Spinal cord (tissue), 10 donors: ENCODE measurements at places on chromosomes 2 and 18. TPM values are rescaled to one million over a fixed set of nuclear protein-coding genes. Genes with fewer than 3 reads are reported as not detected.

The KATNAL2 gene
- total RNA-seq: 7.5 TPM

The ZC3H6 gene
- 17.6 TPM for total RNA-seq

The COL5A2 gene
- total RNA-seq: 163 TPM

DNA sequence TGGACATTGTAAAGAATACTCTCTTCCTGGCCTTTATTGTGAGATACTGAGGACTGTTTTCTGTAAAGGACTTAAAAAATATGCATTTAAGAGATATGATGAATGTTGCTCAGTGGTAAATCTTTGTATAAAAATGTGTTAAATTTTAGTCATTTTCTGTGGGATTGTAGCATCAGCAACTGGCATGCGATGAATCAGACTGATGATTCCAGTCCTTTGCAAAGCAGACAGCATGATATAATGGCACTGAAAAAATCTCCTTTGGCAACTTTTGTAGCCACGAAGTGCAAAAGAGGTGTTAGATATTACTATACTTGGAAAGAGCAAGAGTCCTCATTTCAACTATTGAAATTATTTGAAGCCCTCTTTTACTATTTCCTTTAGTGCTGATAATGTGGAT is 678.7 kb downstream of the PLCL1 start:
- DNase-seq: no peak

DNA sequence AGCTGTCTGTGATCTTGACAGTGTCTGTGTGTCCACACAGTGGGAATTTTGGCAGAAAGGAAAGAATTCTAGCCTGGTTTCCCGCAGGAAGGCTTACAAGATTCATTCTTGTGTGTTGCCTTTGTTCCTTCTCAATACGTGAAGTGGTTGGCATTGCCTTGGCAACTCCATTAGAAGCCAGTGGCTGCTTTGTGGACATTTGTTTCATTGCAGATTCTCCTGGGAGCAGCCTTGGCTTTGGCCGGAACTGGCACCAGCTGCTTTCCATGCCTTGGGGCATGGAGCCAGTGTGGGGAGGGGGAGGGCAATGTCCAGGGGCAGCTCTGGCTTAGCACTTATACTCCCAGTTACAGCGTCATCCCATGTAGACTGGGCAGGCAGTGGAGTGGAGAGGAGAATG is 39.4 kb downstream of the KIF5C start:
- DNase-seq: peak; percentile 80

DNA sequence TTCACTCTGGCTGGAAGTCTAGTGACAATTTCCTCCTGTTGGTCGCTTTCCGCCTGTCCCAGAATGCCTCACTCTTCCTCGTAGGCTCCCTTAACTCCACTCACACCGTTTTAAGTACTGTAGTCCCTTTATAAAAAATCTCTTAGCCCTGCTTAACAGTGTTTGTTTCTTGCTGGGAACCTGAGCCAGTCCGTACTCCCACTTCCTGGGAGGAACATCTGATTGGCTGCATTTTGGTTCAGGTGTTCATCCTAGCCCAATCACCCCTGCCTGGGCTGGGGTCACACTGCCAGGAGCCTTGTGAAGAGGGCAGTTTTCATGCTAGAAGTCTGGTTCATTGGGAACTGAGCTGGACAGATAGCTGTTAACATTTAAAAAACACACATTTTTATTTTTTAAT is 25.6 kb upstream of the TOGARAM2 start:
- DNase-seq: no peak

- no peak for DNase-seq
These were observed 77.1 kb upstream of the COL3A1 start for GRCh38 chr2:188897096-188897495.

DNA sequence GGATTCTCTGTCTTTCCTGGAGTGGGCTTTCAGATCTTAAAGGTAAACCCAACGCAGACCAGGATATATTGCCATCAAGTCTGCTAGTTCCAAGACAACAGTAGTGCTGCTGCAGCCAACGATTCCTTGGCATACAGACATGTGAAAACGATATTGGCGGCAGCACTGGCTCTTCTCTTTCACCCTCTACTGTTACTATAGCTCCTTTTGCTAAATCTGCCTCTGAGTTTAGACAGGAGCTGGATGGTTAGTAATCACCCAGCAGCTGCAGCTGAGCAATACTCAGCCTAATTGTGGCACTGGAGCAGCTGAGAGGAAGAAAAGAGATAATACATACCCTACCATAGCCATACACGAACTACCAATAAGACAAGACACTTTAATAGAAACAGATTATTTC is 4.0 kb downstream of the YES1 start:
- DNase-seq: no peak

- no peak for DNase-seq
These were observed 308.3 kb downstream of the TSN start for GRCh38 chr2:122063716-122064115.

The TNFRSF11A gene
- 2.3 TPM for total RNA-seq

DNA sequence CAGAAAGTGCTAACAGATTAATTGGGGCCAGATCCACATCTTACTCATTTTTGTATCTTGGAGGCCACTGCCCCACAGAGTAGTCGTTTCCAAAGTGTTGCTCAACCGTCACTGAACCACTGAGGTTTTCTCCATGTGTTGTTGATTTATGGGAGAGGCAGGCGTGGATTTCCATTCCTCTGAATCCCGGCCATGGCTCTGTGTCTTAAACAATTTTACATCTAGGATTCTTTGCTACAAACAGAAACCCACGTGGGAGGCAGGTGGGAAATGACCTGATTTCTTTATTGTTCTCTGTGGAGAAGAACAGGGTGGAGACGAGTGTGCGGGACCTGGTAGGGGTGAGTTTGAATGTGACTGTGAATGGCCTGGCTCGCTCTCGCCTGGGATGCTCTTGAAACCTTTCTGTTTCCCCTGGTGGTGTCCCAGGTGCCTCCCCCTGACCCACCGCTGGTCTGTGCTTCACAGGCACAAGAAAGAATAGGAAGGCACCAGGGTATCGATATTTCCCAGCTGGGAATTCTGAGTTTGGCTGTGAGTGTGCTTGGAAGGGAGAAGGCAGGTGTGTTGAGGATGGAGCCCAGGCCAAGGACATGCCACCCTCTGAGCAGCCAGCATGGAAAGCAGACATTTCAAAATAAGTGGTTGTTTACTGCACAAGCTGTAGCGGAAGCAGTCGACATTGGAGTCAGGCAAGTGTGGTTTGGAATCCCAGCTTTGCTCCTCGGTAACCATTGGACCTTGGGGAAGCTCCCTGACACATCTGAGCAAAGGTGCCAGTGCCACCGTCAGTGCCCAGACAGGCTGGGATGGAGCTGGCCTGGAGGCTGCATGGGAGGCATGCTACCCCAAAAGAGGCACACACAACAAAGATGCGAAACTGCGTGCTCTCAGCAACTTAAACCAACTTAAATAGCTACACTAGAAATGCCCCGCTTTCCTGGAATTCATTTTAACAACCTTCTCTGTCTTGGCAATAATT is 50.0 kb downstream of the LPIN1 start:
- DNase-seq: no peak

GRCh38 chr18:59640721-59641120 is 56.5 kb downstream of the CCBE1 start:
- DNase-seq: no peak

DNA sequence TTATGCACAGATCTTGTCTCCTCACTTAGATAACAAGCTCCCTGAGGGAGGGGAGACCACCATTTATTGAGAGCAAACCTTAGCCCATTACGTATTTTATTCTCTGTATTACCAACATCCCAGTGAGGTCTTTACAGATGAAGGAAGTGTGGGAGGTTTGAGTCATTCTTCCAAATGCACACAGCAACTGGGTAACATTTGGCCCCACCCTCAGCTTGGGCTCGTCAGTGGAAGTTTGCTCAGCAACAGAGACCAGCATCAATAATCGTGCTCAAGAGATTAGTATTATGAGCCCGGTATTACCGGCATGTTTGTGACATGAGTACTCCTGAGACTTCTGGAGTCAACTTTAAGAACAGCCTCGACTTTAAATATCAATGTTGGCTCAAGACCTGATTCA is 168.6 kb downstream of the ETAA1 start:
- DNase-seq: no peak

DNA sequence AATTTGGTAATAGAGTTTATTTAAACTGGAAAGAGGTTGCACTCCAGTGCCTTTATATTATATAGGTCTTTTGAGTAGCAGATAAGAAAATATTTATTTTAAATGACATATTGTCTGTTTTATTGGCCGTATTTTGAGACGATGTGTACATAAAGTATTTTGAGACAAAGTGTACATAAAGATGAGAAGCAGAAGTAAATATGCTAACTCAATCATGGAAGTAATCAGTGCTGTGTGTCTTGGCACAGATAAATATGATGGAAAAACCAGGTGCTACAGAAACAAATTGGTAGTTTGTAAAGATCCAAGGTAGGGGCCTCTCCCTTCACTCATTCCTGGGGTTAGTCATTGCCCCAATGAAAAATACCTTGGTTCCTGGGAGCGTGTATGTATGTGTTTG is 382.9 kb downstream of the DSEL start:
- DNase-seq: no peak

DNA sequence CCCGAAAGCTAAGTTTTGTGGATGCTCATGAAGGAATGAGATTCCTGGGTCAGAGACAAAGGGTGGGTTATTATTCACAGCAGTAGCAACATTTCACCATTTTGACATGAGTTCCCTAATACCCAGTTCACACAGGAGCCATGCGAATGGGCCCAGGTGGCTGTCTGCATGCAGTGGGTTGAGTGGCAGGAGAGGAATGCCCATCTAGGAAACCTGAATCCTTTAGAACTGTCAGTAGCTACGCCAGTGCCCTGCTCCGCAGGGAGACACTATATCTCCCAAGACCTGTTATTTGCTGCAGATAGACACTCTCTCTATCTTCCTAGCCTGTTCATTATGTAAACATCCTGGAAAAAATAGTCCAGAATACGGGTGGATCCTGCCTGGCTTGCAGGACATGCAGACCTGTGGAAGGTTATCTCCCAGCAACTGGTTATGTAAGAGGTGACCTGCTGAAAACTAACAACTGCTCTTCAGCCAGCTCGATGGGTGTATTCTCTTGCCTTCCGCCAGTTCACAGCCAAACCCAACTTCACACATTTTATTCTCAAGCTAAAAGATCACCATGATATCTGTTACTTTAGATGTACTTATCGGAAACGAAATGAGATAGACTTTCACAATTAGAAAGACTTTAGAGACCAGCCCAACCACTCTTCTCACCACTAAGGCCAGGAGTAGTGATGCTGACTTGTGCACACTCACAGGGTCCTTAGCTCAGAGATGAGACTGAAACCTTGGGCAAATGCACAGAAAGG is 59.1 kb downstream of the MBP start:
- DNase-seq: no peak

The SGPP2 gene
- total RNA-seq: 1.7 TPM

GRCh38 chr18:59300676-59301285 is 17.7 kb downstream of the CPLX4 start:
- DNase-seq: no peak

GRCh38 chr2:190984595-190984994 is 29.4 kb downstream of the STAT1 start:
- no peak for DNase-seq

The SOX11 gene
- total RNA-seq: 26.8 TPM

- no peak for DNase-seq
These were observed 15.6 kb upstream of the RMND5A start for GRCh38 chr2:86704459-86704971.

DNA sequence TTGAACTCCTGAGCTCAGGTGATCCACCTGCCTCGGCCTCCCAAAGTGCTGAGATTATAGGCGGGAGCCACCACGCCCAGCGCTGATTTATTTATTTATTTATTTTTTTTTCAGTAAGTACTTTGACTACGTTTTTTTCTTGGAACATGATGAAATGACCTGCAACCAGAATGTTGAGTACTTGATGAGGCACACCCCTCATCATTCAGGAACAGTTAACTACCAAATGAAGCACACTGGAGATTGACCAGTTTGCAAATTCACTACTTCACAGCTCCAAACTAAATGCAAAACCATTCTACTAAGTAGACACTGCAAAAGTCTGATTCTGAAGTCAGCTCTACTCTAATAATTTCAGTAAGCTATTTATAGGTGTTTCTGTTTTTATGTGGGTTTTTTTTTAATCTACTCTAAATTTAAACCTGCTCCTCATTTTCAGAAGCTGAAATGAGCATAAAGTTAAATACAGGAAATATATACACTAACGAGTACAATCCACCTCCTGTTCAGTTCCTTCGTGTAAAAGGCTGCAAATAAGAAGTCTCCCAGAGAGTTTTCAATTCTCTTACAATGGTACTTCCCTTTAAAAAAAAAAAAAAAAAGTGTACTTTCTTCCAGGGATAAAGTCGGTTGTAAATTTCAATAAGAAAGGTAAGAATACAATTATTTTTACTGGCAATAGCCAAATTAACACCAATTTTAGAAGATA is 1.4 kb downstream of the GFPT1 start:
- no peak for DNase-seq

- no peak for DNase-seq
These were observed 194.0 kb downstream of the ZFP36L2 start for GRCh38 chr2:43032213-43033015.

The CD8B gene
- 1.5 TPM for total RNA-seq
